ENCODE measurements at places on chromosomes 5 and 9.
A peak's percentile ranks its signal among the peaks of the same experiment; 100 is the strongest.

DNA sequence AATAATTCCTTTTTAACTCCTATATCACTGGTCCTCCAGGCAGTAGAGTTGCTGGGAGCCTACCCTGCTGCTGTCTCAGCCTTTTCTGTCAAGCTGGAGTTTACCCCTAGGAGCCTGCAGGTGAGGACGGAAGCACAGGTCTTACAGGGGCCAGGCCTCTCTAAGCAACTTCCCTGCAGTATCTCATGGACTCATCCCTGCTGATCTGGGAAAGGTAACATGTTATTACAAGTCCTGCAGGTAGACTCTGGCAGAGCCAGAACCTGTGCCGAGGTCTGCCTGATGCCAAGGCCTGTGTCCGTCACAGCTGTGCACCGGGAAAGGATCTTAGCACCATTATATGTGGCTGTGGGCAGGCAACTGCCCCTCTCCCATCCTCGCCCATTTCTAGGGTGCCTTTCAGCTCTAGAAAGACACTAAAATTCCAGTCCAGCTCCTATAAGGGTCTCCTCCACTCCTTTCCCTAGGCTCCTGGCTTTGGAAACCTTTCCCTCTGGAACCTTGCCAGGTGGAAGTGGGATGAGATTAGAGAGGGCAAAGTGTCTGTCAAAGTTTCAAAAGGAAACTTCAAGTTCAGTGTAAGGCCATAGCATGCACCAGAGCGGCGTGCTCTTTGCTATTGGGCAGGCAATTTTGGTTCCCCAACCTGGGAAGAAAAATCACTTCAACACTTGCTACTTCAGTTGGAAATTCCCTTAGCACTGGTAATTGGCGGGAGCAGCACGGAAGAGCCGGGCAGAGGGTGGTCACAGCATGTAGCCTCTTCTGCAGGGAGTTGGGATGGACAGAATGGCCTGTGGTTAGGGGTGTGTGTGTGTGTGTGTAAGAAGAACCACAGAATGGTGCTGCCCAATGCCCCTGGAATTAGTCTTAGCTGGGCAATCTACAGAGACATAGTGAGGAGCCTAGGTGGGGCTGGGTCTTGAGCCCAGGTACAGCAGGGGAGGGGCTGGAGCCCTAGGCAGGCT, 17.5 kb downstream of the TMEM171 start:
- DNase-seq: no peak

DNA sequence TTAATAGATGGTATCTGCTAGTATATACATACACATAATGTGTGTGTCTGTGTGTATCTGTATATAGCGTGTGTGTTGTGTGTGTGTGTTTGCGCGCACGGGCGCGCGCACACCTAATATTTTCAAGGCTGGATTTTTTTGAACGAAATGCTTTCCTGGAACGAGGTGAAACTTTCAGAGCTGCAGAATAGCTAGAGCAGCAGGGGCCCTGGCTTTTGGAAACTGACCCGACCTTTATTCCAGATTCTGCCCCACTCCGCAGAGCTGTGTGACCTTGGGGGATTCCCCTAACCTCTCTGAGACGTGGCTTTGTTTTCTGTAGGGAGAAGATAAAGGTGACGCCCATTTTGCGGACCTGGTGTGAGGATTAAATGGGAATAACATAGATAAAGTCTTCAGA, 757 bp downstream of the FXN start:
- no peak for DNase-seq

DNA sequence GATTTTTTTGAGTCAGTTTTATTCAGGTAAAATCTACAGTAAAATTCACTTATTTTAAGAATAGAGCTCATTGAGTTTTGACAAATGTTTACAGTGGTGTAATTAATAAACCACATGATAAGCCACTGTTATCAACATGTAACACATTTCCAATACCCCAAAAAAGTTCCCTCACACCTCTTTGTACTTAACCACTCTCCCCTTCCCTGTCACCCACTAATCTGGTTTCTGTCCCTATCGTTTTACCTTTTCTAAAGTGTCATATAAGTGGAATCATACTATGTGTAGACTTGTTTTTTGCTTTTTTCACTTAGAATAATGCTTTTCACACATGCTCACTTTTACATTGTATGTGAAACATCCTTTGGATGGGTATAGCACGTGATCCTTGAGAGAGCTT, 127.2 kb downstream of the KDM4C start:
- no peak for DNase-seq

DNA sequence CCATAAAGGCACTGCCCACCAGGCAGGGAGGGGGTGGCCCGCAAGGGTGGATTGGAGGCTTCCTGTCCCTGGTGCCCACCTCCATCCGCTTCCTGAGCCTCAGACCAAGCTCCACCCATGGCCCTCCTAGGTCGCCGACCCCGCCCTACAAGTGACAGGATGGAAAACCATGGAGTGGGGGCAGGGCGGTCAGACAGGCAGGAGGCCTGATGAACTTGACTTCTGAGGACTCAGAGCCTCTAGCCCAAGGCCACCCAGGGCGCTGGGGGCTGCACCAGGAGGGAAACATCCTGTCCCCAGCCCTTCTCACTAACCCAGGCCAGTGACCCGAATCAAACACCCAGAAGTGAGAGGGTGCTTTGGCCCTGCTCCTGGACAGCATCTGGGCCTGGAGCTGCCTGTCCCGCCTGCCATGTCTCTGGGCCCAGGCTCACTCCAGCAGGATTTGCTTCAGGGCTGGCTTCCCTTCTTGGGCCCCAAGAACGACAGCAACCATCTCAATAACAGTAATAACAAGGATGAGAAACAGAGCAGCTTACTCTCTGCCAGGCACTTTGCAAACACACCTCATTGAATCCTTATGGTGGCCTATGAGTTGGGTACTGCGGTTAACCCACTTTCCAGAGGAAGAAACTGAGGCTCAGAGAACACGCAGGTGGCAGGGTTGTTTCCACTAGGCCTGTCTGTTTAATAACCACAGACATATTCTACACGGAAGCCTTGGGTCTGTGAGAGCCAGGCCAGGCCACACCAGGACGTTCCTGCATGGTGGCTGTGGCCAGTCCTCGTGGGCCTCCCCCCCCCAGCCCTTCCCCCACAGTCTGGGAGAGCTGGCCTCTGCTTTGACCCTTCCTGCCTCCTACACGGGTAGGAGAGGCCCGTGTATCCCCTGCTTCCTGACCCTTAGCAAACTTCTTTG, 4.4 kb upstream of the ST6GALNAC6 start:
- DNase-seq: peak; percentile 40

All from stimulated activated CD8-positive, alpha-beta memory T cell treated with anti-CD3 and anti-CD28 coated beads, Interleukin-7, amount 100 ng/mL, for 4 hours (primary cell).